ENCODE measurements at places on chromosomes 7 and 10.

DNA sequence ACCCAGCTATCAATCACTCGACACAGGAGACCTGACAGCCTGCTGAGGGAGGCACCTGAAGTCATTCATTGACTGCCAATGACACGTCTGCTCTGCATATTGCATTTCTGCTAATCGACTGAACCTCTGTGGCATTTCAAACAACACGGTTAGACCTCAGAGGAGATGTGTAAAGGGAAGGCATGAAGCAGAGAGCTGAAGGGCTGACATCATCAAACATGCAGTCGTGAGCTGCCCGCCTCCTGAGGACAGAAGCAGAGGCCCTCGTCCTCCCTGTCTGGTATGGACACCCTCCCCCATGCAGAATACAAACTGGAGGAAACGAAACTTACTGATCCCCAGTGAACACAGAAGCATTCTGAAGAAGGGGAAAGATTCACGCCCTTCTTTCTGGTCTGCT lies 462.6 kb upstream of the MGMT start:
- DNase-seq: no peak

DNA sequence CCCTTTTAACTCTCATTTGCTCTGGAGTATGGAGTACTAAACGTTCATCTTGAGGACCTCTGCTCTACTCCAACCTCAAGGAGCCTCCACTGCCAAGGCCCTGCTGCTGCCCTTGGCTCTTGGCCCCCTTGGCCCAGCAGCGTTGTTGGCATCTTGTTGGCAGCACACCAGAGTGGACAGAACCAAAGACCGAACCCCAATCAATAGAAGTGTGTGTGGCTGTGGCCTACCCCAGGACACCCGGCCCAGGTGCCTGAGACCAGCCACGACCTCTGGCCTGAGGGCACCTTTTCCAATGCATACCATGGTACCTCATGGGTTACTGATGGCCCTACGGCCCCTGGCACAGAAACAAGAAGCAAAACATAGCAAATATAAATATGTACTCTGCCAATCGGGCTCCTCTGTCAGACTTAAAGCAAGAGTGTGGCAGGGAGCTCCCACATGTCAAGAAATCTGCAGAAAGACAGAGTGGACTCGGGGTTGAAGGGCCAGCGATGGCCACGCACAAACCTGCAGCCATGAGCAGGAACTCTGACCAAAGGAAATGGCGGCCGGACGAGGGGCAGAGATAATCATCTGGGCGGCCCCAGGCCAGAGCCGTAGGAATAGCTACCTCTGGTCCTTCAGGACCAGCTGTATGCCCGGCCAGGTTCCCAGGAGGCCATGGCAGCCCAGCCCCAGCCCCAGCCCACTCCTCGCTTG lies 2.9 kb downstream of the NPC1L1 start:
- DNase-seq: no peak

DNA sequence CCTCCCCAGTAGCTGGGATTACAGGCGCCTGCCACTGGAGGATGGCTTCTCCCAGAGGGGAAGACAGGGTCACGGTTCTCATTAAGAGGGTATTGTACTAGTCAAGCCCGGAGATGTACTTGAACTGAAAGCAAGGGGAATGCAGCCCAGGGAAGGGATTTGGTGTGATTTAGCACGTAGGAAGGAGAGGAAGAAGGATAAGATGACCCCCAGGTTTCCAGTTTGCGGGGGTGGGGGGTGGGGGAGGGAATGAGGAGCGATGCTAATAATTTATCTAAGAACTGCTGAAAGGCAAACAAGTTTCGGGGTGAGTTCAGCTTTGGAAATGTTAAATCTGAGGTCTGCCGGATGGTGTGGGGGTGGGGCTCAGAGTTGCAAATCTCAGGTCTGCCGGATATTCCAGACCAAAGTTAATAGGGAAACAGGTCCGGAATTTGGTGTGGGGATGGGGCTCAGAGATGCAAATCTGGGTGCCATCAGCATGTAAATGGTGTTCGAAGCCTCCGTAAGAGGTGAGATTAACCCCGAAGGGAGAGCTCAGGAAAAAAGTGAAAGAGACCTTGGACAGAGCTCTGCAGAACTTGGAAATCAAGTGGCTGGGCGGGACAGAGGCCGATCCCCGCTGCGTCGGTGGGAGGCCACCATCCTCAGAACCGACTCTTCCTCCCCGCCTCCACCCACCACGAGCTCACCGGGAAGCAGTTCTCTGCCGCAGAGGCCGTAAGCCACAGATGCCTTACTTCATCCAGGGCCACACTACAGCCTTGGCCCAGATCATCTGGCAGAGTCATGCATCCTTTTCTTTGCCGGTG lies 1.6 kb upstream of the SEPHS1 start:
- no peak for DNase-seq

GRCh38 chr7:94421681-94422080 lies 27.0 kb downstream of the COL1A2 start:
- DNase-seq: no peak

DNA sequence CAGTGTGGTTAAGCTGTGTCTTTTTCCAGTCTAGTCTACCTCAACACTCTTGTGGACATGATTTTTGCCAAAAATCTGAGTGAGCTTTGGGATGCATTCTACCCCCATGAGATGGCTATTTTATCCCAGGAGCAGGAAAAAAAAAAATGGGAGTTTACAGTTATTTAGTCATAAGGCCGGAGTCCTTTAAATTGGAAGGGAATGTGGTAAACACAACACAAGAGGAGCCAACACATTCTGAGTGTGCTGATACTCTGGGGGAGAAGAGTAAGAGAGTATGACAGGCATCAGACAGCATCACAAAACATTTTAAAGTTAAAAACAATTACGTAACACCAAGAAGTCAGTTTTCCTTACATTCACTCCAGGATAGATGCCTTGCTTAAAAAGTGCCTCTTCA lies 46.1 kb downstream of the C1GALT1 start:
- DNase-seq: no peak

DNA sequence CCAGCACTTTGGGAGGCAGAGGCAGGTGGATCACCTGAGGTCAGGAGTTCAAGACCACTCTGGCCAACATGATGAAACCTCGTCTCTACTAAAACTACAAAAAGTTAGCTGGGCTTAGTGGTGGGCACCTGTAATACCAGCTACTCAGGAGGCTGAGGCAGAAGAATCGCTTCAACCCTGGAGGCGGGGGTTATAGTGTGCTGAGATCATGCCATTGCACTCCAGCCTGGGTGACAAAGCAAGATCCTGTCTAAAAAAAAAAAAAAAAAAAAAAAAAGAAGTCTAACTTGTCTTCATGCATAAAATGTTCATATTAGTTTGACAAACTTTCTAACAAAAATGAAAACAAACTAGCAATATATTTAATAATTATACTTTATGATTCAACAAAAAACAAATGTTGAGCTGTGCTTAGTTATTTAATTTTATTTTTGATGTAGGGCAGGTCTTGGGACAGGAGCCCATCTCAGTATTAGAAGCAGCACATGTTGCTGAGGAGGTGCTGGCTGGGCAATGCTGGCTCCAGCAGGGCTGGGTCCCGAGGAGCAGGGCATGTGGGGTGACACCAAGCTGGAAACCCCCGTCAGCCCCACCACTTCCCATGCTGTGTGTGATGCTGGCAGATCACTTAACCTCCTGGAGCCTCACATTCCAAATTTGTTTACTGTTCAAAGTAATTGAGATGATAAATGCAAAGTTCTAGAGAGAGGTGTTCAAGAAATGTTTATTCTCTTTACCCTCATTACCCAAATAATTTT lies 335.3 kb upstream of the KLF6 start:
- no peak for DNase-seq

DNA sequence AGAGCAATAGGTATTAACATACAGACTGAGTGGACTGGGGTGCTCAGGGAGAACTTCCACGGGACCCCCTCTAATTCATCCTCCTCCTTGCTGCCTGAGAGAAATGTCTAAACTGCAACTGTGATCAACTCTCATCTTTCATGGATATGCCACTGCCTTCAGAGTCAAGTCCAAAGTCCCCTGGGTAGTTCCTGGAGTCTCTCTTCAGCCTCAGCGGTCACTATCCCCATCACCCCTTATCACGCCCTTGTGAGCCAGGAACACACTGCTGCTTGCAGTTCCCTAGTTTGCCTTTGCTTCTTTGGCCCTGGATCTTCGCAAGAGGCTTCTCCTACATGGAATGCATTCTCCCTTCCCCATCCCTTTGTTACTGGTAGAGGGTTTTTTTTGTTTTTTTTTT lies 58.7 kb upstream of the AUTS2 start:
- no peak for DNase-seq

GRCh38 chr10:121702351-121703320 lies 104.4 kb upstream of the FGFR2 start:
- DNase-seq: no peak

DNA sequence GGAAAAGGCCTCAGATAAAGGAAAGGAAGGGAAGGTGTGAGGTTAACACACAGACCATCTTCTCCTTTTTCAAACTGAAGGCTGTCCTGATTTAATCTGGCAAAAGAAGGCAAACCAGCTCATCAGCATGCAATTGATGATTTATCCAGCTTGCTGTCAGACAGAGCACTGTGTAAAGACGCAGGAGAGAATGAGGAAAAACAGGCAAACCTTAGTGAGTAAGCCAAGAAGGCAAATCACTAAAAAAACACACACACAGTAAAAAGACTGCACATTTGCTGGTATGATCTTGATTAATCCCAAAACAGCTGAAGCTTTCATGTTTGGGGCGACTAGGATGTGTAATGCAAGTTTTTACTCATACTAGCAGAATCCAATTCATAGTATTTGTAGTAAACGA lies 65.8 kb upstream of the SKAP2 start:
- DNase-seq: no peak

DNA sequence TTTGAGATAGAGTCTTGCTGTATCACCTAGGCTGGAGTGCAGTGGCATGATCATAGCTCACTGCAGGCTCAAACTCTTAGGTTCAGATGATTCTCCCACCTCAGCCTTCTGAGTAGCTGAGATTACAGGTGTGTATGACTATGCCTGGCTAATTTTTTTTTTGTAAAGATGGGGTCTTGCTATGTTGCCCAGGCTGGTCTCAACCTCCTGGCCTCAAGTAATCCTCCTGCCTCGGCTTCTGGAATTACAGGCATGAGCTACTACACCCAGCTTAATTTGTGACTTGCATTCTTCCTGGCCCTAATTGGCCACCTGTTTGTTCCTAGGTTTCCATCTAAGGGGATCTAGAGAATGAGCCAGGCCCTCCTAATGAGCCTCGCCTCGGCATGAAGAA lies 9.3 kb downstream of the ARHGAP22 start:
- DNase-seq: no peak

- no peak for DNase-seq
Measured at GRCh38 chr7:6096581-6096980, 65.4 kb downstream of the ANKRD61 start.
